ENCODE measurements at places on chromosomes 12 and 14.

DNA sequence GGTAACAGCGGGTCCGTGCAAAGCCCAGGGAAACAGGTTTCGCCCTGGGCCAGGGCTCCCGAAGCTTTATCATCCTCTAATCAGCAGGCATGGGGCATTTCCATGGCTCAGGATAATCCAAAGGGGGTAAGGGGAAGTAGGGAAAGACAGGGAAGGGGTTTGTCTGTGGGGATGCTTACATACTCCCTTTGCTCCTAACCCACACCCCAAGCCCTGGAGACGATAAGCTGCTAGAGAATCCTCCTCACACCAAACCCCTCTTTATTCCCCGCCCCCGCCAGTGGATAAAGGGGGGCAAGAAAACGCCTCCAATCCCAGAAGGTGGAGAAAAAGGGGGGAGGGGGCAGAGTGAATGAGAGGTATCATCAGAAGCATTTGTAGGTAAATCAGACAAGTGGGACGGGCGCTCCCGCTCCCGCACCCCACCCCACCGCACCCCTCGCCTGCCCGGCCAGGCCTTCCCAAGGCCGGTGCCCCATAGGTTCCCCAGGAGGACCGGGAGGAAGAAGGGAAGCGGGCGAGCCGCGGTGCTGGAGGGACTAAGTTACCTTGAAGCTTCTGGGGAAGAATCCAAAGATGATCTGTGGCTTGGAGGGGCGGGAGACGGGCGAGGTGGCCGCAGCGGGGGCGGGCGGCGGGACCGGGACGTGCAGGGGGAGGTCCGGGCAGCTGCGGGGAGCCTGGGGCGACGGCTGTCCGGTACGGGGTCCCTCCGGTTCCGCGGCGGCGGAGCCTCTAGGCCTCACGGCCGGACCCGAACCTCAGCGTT lies 762 bp downstream of the PPP2R5E start:
- no peak for DNase-seq

GRCh38 chr12:32897281-32897610 lies 669 bp upstream of the PKP2 start:
- DNase-seq = no peak

- no peak for DNase-seq
Measured at GRCh38 chr14:68918612-68919011, 60.5 kb downstream of the ACTN1 start.

DNA sequence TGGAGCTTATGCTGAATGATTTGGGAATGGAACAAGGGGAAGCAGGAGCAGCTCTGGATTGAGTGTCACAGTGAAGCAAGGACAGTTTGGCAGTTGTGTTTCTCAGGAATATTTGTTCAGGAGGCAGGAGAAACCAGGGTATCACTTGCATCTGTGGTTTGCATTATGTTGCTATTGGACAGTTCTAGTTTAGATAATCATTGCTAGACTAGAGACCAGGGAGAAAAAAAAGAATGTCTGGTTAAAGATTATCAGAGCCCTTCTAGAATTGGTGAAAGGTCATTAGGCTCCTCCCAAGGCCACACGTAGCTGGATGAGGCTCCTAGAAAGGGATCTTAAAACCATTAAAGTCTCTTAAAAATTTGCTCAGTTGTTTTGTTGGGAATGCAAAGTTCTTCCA lies 17.0 kb upstream of the SRSF5 start:
- DNase-seq = no peak

- no peak for DNase-seq
Measured at GRCh38 chr14:20631880-20632389, 9.6 kb downstream of the OR6S1 start.

DNA sequence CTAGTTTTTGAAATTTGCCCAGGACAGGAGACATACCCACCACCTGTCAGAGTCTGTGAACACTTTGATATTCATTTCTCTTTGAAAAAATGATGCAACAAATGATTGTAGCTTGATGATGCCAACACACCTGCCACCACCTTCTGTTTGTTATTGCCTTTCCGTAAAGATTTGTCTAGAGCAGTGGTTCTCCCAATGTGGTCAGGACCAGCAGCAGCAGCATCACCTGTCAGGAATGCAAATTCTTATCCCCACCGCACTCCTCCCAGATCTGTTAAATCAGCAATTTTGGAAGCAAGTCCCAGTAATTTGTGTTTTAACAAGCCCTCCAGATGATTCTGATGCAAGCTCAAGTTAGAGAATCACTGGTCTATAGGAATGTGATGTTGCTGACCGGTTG lies 9.9 kb downstream of the CCDC175 start:
- DNase-seq = no peak

DNA sequence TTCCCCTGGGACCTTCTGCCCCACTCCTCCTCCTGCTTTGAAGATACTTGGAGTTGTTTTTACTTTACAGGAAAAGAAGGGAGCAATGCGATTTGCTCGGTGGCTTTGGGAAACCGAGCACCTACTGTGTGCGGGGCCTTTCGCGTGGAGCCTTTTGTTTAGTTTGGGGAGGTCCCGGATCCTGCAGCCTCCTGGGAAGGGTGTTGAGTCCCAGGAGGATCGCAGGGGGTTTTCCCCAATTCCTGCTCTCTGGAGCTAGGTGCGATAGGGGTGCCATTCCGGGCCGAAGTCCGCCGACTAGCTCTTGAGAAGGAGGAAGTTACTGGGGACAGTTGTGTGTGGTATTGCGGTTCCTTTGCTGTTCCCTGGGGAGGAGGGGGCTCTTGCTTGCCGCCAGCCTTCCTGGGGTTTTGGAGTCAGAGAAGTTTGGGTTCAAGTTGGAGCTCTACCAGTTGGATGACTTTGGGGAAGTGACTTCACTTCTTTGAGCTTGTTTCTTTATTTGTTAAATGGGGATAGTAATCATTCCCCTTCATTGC lies 1.1 kb downstream of the BRI3BP start:
- no peak for DNase-seq

DNA sequence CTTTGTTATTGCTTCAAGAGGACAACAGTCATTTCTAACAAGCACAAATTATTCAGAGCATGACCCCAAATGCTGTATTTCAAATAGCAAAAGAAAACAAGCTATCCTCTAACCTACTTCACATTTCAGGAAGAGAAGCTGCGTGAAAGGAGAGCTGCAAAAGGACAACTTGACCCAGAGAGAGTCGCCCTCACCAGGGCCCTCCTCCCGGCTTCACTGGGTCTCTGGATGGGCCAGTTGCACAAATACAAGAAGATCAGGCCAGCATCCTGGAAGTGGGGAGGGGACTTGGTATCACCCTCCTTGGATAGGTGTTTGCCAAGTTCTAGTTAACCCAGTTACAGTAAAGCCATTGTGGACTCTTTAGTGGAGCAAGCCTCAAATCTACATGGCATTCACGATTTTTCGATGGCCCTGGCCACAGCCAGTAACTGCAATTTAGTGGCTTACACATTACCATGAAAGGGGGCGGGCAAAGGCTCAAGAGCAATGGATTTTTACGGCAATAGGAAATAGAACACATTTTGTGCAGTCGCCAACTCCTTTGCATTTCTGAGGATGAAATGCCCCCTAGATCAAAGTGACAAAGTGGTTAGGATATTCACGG lies 166.9 kb upstream of the DIO2 start:
- no peak for DNase-seq

GRCh38 chr12:50157259-50157658 lies 9.9 kb downstream of the CERS5 start:
- no peak for DNase-seq

DNA sequence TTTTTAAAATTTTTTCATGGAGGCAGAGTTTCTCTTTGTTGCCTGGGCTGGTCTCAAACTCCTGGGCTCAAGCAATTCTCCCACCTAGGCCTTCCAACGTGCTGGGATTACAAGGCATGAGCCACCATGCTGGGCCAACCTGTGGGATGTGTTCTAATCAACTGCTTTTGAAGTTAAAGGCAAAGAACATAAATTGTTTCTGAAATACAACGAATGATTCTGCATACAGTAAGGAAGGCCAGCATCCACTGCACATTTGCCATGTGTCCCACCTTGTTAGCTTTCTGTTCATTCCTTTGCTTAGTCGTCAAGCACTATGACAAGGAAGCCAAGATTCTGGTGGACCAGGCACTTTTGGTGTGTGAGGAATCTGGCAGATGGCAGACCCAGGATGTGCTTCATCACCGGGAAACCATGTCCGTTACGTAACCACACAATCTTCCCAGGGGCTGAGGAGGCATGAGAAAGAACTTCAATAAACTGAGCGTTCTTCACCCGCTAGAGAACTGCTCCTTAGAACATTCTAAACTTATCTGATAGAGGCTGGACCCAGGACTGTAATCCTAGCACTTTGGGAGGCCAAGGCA lies 24.5 kb downstream of the MOK start:
- DNase-seq = no peak

DNA sequence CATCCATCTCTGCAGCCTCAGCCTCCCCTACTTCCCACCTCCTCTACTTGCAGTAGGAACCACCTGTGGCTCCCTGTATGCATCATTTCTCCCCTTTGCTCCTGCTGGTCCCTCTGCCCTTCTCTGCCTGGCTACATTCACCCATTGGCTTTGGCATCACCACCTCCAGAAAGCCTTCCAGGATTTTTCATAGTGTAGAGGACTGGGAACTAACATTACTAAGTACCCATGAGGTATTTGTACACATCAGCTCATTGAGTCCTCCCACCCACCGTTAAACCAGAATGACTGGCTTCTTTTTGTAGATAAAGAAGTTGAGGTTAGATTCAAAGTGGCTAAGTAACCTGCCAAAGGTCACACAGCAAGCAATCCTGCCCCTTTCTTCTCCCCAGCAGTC lies 17.1 kb downstream of the SYNE3 start:
- DNase-seq = no peak

GRCh38 chr12:58285551-58285950 lies 344.2 kb downstream of the ATP23 start:
- DNase-seq = no peak

DNA sequence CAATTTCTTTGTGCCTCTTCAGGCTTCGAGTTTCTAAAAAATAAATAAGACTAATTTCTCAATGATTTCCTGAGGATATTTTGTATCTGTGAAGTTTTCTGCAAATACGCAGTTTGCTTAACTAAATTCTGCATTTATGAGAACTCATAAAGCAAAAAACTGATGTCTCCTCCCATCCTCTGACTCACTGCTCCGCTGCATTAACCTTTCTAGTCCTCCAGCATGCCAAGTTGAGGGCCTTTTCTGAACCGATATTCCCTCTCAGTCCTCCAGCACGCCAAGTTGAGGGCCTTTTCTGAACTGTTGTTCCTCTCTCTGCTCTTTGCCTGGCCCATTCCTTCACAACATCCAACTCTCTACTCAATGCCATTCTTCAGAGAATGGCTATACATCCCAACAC lies 3.2 kb downstream of the IPO8 start:
- no peak for DNase-seq

DNA sequence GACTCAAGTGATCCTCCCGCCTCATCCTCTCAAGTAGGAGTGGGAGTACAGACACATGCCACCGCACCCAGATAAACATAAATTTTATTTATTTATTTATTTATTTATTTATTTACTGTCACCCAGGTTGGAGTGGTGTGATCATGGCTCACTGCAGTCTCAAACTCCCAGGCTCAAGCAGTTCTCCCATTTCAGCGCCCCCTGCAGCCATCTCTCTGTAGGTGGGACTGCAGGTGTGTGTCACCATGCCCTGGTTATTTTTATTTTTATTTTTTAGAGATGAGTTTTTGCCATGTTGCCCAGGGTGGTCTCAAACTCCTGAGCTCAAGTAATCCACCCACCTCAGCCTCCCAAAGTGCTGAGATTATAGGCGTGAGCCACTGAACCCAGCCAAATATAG lies 33.2 kb upstream of the KIF21A start:
- no peak for DNase-seq

- no peak for DNase-seq
Measured at GRCh38 chr12:131372706-131373195, 338.1 kb upstream of the SFSWAP start.

DNA sequence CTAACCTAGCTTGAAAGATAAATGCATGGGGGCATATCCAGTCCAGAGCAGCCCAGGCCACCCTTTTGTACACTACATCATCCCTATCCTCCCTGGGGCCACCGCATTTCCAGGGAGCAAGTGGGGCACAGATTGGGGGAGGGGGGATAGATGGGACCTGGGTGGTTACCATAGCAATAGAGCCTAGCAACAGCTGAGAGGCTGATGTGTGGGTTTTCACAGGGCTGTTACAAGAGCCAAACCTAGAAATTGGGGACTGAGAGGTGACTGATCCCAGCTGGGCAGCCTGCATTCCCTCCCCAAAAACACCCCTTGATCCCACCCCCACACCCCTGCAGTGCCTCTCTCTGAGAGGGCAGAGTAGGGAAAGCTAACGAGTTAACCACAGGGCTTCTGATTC lies 3.7 kb upstream of the ZNF384 start:
- no peak for DNase-seq

GRCh38 chr14:78228702-78229327 lies 58.6 kb downstream of the NRXN3 start:
- DNase-seq = no peak

DNA sequence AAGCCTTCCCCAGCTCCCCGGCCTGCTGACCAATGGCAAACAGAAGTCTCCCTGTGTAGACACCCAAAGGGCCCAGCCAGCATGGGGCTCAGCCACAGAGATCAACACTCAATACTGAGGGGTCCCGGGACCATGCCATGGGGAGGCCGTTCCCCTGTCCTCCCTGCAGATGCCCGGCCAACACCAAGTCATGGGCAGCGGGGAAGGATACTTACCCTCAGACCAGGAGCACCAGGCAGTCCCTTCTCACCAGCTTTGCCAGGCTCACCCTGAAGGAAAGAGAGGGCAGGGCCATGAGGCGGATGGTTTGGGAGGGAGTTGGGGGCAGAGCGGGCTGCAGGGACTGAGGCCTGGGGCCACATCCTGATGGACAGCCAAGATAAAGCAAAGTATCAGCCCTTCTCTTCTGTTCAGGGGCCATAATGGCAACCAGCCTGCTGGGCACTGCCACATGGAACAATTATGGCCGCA lies 19.9 kb downstream of the COL2A1 start:
- no peak for DNase-seq

DNA sequence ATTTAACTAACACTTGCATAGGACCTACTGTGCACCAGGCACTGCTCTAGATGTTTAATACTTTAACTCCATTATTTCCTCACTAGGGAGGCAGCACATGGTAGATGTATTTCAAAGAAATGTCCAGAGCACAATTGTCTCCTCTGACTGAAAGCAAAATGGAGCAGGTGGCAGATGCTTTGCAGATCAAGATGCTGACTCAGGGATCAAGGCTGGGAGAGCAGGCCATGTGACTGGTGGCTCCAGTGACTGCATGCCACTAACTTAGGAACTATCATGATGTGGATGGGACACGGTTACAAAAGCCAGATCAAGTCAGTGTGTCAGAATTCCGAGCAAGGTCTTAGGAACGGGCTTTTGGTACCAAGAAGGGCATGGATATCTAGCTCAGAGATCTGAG lies 28.2 kb downstream of the SERPINA11 start:
- no peak for DNase-seq
